ENCODE measurements at places on chromosomes 5 and 9.

- no peak for DNase-seq
Observed at GRCh38 chr5:38538161-38538560, 18.3 kb downstream of the LIFR start.

GRCh38 chr5:66362046-66362445, 217.9 kb downstream of the SREK1 start:
- DNase-seq = no peak

- no peak for DNase-seq
Observed at GRCh38 chr9:112629671-112630485, 88.0 kb downstream of the INIP start.

GRCh38 chr5:73186976-73187375, 14.0 kb downstream of the TMEM174 start:
- DNase-seq = no peak

GRCh38 chr5:6682239-6682638, 31.0 kb upstream of the TENT4A start:
- DNase-seq = no peak

- no peak for DNase-seq
Observed at GRCh38 chr5:176381979-176382378, 6.4 kb downstream of the NOP16 start.

- no peak for DNase-seq
Observed at GRCh38 chr5:153896117-153896516, 142.6 kb downstream of the FAM114A2 start.

DNA sequence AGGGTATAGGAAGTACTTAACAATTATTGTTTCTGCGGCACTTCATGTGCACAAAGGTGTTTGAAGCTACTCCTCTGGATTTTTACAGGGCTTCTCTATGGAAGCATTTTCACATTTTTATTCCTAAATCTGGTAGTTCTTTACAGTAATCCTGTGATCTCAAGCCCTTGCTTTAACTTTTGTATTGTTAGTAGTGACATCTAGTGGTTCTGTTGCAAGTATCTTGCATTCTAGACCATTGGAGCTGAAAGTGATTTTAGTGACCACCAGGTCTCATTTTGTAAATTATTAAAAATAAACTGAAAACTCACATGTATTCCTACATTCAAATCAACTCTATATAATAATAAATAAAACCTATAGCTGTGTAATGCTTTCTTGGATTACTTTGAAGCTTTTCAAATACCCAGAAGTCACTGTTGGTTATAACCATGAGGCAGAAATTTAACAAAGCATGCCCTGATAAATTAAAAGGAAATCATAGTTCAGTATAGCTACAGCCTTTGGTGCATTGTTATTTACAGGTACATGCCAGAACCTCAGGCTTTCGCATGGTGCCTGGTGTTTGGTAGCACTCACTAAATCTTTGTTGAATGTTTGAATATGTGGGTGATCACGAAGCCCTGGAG, 18.9 kb downstream of the RPS23 start:
- no peak for DNase-seq

GRCh38 chr9:132168851-132169250, 7.0 kb downstream of the NTNG2 start:
- DNase-seq = no peak

DNA sequence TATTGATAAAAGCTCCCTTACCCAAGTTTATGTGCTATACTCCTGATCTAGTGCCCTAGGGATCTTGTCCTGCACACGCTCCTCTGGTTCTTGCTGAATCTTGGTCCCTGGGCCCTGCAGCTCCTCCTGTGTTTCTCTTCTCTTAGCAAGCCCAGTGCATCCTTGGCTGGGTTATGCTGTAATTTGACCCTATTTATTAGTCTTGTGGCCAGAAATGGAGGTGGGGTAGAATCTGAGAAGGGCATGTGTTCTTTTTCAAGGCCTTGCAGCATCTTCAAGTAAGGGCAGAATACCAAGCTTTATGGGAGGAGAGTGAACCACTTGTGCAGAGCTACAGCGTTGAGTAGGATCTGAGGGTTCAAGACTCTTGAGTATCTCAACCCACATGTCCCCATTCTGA, 366.8 kb downstream of the FAM170A start:
- no peak for DNase-seq

DNA sequence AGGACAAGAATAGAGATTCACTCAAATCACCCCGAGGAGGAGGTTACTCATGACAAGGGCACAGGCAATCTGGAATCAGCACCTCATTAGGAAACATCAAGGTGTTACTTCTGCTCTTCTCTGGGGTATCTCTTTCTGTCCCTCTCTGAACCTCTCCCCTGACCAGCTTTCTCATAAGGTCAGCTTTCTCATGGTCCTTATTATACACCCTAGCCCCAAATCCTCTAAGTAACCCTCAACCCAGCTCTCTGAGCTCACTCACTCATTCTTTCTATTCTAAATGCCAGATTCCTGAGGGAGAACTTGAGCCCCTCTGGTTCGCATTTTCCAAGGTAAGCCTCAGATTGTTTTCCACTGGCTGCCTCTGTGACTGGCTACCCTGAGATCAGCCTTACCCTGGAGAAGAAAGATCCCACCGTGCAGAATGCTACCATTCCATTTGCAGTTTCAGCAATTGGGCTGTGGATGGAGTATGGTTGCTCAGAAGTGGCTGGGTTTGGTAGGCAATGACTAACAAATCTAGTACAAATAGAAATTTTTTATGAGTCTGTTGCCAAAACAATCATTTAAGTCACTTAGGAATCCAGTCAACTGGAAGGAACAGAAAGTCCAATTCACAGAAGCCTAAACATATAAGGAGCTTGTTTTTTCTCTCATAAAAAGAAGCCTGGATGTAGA, 9.0 kb upstream of the TIMD4 start:
- DNase-seq = no peak

DNA sequence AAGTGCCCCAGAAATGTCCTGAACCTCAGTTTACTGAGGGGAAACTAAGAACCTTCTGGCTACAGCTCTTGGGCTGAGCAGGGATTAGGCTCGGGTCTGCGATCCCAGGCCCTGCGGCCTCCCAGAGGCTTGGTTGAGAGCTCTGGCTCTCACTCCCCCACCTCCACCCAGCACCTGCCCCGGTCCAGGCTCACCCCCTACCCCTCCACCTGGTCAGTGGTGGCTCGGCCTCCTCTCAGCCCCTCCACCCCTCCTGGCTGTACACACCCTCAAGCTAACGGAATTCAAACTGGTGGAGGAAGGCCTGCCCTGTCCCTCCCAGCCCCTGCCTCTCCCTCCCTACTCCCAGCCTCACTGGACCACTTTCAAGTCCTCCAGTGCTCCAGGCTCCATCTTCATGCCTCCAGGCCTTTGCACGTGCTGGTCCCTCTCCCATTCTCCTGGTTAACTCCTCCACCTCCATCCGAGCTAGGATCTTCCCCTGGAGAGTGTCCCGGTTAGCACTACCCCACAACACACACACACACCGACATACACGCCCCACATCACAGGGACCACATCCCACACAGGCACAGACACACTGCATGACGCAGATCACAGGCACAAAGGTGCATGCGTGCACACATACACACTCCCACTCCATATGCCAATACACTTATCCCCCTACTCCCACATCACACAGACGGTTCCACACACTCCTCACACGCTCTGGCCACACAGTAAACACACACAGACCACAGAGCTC, 130.9 kb downstream of the C9orf50 start:
- no peak for DNase-seq

DNA sequence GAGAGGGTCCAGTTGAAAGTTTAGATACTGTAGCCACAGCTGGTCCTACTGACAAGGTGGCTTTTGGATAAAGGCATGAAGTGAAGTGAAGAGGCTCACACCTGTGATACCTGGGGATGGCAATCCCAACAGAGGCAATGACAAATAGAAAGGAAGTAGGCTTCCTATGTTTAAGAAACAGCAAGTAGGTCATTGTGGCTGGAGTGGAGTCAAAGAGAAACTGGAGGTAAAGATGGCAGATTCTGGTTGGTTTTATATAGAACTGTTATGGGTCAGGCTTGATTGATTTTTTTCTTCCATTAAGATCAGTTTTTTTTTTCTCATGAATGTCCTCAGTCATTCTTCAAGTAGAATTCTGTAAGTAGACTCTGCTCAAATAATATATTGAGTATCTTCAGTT, 79.5 kb downstream of the ANXA1 start:
- DNase-seq = no peak

GRCh38 chr5:111863801-111864200, 106.8 kb upstream of the NREP start:
- DNase-seq = no peak

DNA sequence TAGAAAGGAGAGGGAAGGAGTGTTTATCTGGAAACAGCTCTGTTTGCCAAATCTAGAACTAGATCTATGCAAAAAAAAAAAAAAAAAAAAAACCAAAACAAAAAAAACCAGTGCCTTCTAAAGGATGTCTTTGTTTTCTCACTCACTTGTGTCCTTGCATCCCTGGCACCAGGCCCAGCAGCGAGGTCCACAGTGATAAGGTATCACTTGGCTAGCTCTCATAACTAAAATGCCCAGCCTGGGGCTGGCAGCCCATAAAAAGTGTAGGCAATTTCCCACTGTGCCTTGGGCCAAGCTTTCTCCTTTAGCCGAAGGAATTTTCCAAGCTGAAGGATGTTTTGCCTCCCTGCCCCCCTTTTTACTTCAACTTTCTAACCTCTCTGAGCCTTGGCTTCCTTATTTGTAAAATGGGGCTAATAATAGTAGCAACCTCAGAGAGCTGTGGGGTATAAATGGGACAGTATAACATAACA, 20.8 kb downstream of the RGS3 start:
- no peak for DNase-seq

GRCh38 chr5:177434942-177435738, 8.7 kb downstream of the GRK6 start:
- DNase-seq = no peak

DNA sequence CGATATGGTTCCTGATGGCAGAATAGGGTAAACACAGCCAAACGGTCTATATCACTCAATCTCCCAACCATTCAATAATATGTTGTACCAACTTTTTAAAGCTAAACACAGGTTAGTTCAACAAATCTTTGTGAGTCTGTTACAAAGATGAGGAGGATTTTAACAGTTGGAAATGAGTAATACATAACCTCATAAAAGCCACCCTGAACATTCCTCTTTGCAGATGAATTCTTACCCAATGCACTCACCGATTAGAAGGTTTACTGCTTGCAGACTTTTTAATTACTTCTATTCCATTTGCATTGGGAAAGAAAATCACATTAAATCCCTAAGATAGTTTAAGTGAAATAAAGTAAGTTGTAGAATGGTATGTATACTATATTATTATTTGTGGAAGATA, 23.3 kb upstream of the TRMT10B start:
- no peak for DNase-seq

GRCh38 chr9:34072868-34073590, 24.3 kb upstream of the UBAP2 start:
- no peak for DNase-seq

GRCh38 chr5:39898731-39899130, 474.0 kb upstream of the DAB2 start:
- no peak for DNase-seq

DNA sequence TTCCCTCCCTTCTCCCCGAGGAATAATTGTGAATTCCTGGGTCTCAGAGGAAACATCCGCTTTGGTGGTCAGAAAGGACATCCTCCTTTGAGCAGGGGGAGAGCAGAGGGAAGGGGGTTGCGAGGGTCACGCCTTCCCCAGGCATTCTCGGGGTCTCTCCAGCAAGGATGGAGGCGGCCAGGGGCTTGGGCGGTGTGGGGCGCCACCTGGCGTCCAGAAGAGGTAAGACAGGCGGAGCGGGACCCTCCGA, 129.1 kb downstream of the KCNIP1 start:
- peak; percentile 48 for DNase-seq

DNA sequence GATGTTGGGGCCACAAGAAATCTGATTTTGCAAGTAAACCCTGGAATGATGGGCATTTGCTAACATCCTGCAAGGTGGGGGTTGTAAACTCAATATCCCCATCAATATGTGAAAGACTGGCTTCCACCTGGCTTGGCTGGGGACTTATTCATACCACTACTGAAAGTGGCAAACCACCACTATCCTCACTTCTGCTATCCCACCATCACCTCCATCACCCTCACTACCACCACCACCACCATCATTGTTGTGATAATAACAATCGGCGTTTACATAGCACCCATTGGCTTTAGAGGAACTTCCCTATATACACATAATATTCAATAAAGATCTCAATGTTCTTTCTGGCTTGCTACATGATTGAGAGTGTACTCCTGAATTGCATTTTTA, 224.7 kb upstream of the DAP start:
- no peak for DNase-seq

DNA sequence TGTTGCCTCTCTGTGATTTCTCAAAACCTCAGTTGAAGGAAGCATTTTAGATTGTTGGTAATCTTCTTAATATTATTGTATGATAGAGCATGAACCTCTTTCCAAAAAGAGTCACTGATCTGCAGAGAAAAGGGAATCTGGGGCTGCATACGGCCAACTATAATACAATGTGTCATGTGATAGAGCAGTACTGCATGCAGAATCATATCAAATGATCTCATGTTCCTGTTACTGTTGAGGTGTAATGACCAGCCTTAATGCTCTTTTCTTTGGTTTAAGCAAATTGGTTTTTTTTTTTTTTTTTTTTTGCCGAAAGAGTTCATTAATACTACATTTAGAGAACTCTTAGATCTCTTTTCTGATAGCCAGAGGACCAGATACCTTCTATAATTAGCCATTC, 12.9 kb upstream of the MSMP start:
- no peak for DNase-seq

GRCh38 chr5:150523472-150524350, 15.8 kb downstream of the NDST1 start:
- no peak for DNase-seq

GRCh38 chr9:20085842-20086241, 297.0 kb upstream of the SLC24A2 start:
- DNase-seq = no peak

- DNase-seq = no peak
Observed at GRCh38 chr9:100170556-100170955, 71.5 kb downstream of the INVS start.

DNA sequence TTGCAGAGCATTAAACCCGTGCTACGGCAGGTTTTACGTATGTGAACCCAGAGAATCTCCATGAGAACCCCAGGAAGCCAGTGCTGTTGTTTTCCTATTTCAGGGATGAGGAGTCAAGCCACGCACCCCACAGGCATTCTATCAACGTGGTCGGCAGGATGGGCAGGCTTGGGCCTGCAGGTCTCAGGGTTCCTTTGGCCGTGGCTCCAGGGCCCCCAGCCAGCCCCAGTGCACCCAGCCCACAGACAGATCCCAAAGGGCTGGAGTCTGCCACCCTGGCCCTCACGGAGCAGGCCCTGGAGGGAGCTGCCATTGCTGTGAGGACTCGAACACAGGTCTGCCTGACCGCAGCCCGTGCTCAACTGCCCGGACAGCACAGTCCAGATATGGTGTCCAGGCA, 77.1 kb upstream of the STXBP1 start:
- no peak for DNase-seq

- no peak for DNase-seq
Observed at GRCh38 chr9:74205056-74205455, 292.1 kb upstream of the RORB start.

DNA sequence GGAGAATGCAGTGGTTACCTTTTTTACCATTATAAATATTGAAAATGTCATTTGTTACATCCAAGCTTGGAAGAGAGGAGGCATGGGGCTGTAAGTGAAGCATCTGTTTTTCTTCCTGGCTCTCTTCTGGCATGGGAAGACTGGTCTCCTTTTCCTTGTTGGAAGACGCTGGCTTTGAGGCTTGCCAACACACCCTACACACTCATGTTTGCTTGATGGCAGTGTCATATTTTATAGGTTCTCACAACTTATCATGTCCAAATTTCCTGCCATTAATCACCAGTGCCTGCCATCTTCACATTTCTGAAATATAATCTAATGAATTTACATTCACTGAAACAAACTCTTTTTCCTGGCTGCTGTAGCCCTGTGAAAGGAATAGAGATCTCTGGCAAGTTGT, 252.9 kb downstream of the MAN2A1 start:
- DNase-seq = no peak
